Left cardiac atrium (tissue), 4 donors: ENCODE measurements at places on chromosomes 1 and 21. TPM values are rescaled to one million over a fixed set of nuclear protein-coding genes. Genes with fewer than 3 reads are reported as not detected.
A peak's percentile ranks its signal among the peaks of the same experiment; 100 is the strongest.

GRCh38 chr1:89939059-89939570 lies 55.8 kb upstream of the ZNF326 start:
- no peak for DNase-seq

The PTGFRN gene
- total RNA-seq, result 179 TPM

The TIAM1 gene
- total RNA-seq, result 6.7 TPM

The GBP7 gene
- not detected for total RNA-seq

The C1orf74 gene
- total RNA-seq, result 1.9 TPM

DNA sequence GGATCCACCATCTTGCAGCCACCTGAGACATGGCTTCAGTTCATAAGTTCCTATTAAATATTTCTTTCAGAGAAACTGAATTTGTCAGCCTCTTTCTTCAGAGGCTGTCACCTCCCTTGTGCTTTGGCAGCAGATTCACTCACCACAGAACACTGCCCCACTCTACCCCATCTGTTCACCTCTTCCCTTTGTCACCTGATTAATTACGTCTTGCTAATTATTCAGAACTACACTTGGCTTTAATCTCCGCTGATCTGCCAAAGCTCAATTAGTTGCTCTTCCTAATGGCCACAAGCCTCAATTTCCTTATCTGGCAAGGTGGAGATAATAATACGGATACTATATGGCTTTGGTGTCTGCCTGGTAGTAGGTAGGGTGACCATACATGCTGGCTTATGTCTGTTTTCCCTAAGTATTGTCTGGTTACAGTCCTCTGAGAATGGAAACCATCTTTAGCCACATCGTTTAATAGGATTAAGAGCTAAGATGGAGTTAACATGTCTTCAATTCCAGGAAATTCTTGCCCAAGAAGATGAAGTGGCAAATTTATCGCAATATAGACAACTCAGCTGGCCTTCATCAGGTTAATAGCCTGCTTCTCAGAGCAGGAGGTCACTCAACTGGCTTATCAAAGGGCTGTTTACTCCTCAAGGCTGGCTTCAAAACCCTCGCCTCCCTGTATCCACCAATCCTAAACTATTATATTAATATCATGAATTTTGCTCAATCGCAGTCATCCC lies 58.2 kb upstream of the ADAR start:
- DNase-seq, result no peak

DNA sequence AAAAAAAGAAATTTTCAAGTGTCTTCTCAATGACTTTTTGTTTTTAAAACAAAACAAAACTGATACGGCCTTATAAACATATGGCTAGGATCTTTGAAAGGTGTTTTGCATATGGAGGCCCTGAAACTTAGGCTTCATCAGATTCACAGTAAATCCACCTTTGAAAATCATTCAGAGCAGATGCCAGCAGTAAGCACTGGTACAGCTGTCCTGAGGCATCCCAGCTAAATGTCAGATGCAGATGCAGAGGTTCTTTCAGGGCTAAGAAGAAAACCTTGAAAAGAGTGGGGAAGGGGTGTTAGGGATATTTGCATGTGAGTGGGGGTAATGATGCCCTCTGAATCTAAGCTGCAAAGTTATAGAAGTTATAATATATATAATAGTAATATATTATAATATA lies 56.2 kb upstream of the GNG12 start:
- DNase-seq, result no peak

- peak; percentile 28 for DNase-seq
These were observed 5.6 kb upstream of the KCNA10 start for GRCh38 chr1:110524311-110525248.

The BGLAP gene
- 0.47 TPM for total RNA-seq

DNA sequence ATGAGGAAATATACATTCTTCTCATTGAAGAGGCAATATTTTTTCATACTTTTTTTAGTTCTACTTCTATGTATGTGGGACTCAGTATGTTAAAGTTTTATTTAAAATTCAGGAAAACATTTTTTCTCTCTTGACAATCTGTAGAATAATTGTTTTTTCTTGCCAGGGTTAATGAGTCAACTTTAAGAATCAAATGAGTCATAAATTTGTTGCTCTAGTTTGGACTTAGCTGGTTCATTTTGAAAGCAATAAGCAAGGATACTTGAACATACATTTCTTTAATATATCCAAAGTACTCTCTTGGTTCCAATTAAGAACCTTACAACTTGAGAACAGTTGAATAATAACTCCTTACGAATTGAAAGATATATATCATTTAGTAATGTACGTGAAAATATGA lies 1145.3 kb upstream of the B3GALT2 start:
- DNase-seq, result no peak

The PARK7 gene
- 328 TPM for total RNA-seq

The LRRC47 gene
- 43.4 TPM for total RNA-seq

The KCTD3 gene
- total RNA-seq, result 17.2 TPM

DNA sequence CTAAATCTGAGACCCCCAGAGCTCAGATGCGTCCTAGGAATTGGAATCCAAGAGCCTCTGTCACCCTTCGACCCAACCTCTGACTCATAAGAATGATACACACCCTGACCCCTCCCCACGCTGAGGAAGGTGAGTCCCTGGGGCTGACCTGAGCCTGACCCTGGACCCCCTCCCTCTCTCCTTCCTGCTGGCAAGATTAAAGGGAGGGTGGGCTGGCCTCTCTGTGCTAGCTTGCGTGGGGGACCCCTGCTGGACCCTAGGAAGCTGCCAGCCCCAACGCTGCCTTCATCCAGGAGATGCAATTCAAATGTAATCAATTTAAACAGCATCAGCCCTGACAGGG lies 627 bp downstream of the PLEKHA6 start:
- DNase-seq, result no peak

- no peak for DNase-seq
These were observed 122.2 kb upstream of the ADGRL4 start for GRCh38 chr1:79128722-79129121.

The LEMD1 gene
- total RNA-seq, result not detected

DNA sequence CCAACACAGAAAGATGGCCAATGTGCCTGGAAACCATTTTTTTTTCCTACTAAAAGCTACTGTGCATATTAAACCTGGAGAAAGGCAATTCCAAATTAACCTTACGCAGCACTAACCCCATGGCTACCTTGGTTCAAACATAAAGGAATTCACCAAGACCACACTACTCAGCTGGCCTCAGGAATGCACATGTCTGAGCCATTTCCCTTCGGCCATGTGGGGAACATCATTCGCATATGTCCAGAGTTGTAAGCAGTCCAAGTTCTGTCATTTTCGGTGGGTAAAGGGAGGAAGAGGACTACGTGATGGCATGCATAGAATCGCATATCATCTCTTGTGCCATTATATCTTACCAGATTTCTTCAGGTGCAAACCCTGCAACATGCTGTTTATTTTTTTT lies 175.4 kb downstream of the NTMT2 start:
- DNase-seq, result no peak

DNA sequence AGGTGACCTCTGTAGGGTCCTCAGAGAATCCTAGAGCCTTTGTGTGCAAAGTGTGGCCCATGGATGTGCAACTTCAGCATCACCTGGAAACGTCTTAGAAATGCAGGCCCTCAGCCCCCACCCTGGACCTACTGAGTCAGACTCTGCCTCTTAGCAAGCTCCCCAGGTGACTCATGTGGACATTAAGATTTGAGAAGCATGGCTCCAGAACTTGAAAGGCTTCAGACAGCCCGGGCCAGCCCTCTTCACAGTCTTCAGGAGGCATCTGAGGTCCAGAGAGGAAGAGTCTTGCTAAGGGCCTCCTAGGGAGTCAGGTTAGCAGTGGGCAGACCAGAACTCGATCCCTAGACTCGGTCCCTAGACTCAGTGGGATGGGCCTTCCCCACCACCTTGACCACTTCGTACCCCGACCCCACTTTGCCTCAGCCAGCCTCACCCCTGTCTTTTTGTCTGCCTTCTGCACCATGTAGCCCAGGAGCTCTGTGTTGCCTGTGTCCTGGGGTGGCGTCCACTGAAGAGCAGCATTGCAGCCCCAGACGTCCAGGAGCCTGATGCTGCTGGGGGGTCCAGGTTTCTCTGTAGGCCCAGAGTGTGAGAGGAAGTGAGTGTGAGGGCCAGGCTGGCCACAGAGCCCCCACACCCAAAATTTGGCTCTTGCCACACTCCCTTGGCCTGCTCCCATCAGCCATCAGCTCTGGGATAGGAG lies 4.8 kb downstream of the MYBPH start:
- DNase-seq, result no peak

The NTRK1 gene
- total RNA-seq, result 2.1 TPM

- no peak for DNase-seq
These were observed 84.2 kb downstream of the ABCA4 start for GRCh38 chr1:94036730-94037129.

GRCh38 chr1:232587141-232588008 lies 42.6 kb downstream of the SIPA1L2 start:
- no peak for DNase-seq

- DNase-seq, result no peak
These were observed 20.5 kb downstream of the SZRD1 start for GRCh38 chr1:16387201-16388188.

DNA sequence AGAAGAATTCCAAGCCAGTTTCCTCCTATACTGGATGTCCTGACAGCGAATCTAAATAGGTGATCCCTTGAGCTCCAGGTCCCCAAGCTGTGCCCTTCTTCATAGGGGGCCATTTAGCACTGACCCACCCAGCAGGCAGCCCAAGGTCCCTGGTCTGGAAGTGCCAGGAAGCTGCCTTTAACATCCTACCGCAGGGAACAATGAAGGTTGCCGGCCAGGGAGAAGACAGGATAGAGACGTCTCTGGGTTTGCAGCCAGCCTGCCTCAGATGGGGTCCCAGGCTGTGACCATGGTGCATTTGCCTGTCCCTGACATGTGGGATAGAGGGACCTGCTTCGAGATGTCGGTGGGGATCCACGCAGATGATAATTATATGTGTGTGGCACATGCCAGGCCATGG lies 2.7 kb upstream of the RIPK4 start:
- no peak for DNase-seq

- DNase-seq, result no peak
These were observed 88.3 kb downstream of the URB2 start for GRCh38 chr1:229714306-229714705.

- DNase-seq, result no peak
These were observed 644.2 kb downstream of the PTPRU start for GRCh38 chr1:29880556-29880955.

GRCh38 chr1:55244476-55245099 lies 29.4 kb upstream of the USP24 start:
- DNase-seq, result no peak
